ENCODE measurements at places on chromosomes 1 and 21.

- DNase-seq = no peak
Measured at GRCh38 chr1:150955280-150955679, 19.4 kb downstream of the CERS2 start.

DNA sequence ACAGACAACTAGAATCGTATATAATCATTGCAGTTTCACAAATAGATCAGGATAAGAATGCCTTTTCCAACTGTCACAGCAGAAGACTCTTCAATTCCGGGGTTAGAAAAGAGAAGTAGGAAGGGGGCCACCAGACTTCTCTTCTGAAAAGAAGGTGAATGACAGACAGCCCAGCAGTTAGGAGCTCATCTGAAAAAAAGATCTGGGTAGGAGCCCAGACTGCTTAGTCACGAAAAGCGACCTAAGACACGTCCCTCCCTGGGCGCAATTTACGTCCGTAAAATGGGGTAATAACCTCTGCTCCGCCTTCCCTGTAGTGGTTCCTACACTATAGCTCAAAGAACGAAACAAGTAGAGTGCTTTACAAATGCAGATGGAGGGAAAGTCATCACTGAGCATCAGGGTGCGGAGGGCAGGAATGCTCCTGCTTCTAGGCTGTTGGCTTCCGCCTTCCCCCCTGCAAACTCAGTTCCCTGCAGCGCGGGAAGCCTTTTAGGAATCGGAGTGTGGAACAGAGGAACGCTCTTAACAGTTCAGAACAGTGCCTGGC, 582 bp downstream of the ORC1 start:
- DNase-seq = no peak

DNA sequence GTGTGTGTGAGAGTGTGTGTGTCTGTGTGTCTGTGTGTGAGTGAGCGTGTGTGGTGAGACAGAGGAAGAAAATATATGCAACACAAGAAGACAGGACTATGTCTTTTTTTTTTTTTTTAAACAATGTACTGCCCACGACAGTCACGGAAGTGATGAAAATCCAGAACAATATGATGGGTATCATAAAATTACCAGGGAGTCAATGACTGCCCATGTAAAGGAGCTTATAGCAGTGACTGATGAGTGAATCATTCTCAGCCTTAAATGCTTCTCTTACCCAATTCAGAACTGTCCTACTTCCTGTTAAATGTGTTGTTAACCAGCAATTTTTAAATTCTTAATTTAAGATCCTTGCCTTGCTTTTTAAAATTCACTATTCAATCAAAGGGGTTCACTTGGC, 46.6 kb downstream of the RGS7 start:
- DNase-seq = no peak

DNA sequence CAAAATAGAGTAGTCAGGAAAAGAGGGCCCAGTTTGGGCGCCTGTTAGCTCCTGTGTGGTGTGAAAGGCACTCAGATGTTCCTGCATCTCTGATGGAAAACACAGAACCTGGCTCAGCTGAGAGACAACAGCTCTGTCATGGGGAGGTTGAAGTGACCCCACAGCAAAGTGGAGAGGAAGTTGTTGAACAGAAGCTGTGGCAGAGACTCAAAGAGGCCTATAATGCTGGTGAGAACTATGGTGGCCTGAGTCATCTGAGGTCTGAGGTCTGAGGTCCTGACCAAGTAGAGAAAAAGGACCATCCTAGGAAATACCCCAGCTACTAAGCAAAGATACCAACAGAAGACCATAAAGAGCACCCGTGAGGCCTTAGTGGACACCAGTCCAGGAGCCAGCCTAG, 45.6 kb upstream of the JAK1 start:
- no peak for DNase-seq

- no peak for DNase-seq
Measured at GRCh38 chr1:115648717-115649691, 7.2 kb downstream of the VANGL1 start.

DNA sequence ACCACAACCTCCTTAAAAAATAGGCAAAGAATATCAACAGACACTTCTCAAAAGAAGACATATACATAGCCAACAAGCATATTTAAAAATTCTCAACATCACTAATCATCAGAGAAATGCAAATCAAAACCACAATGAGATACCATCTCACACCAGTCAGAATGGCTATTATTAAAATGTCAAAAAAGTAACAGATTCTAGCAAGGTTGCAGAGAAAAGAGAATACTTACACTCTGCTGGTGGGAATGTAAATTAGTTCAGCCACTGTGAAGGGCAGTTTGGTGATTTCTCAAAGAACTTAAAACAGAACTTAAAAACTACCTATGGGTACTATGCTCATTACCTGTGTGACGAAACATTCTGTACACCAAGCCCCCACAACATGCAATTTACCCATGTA, 20.7 kb downstream of the CD1B start:
- DNase-seq = no peak

- no peak for DNase-seq
Measured at GRCh38 chr1:115364780-115365155, 26.7 kb upstream of the NGF start.
